ENCODE measurements at places on chromosomes 11 and 22. TPM values are rescaled to one million over a fixed set of nuclear protein-coding genes. Genes with fewer than 3 reads are reported as not detected.
A peak's percentile ranks its signal among the peaks of the same experiment; 100 is the strongest.

DNA sequence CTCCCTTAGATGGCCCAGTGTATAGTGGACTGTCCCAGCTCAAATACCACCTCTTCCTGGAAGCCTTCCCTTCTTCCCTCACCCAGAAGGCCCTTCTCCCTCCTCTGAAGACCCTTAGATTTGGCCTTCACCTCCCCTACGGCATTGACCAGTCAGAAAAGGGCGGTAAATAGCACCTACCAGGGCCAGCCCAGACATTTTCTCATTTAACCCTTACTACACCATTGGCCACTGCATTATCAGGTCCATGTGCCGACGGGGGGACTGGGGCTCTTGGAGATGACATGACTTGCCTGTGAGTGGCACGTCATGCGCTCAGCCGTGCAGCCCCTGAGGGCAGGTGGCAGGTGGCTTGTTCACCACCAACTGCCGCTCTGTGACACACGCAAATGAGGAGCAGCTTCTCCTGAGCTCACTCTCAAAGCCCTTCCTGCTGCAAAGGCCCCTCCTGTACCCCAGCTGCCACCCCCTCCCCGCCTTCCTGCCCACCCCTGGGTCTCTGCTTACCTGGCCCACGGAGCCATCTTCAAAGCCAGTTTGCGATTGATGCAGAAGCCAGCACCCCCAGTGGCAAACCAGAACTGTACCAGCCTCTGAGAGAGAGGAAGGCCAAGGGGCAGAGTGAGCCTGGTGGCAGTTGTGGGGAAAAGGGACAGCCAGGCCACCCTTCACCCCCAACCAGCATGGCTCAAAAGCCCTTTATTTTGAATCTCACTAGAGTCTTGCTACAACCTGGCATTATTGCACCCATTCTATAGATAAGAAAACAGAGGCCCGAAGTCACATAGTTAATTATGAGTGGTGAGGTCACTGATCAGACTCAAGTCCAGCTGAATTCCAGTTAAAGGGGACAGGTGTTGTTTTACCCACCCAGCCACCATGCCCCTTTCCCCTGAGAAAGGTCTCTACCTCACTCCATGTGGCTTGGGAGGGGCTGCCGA, 9.5 kb downstream of the MFNG start:
- DNase-seq: no peak

DNA sequence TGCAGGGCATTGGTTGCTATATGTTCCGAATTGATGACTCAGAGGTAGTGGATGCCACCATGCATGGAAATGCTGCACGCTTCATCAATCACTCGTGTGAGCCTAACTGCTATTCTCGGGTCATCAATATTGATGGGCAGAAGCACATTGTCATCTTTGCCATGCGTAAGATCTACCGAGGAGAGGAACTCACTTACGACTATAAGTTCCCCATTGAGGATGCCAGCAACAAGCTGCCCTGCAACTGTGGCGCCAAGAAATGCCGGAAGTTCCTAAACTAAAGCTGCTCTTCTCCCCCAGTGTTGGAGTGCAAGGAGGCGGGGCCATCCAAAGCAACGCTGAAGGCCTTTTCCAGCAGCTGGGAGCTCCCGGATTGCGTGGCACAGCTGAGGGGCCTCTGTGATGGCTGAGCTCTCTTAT, 5.4 kb upstream of the TTC36 start:
- no peak for DNase-seq

- peak; percentile 76 for DNase-seq
Measured at GRCh38 chr11:36492724-36493304, 17.3 kb downstream of the TRAF6 start.

GRCh38 chr22:29947410-29948384, 64.7 kb downstream of the MTMR3 start:
- peak; percentile 14 for DNase-seq

Gene CTNND1
- 212 TPM for total RNA-seq

DNA sequence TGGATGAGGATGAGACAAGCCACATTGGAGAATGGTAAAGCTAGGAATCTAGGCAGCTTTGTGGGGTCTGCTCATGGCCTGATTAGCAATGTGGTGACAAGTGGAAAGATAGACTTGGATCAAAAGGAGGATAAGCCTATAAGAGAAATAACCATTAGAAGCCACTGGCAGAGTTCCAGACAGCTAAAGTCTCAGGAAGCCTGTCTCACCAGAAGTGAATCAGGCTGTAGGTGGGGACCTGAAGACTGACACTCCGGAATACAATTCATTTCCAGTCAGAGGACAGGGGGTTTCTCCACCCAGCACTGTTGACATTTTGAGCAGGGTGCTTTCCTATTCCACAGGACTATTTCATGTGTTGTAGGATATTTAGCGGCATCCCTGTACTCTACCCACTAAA, 129.7 kb downstream of the ARHGAP42 start:
- peak; percentile 8 for DNase-seq

GRCh38 chr11:76977791-76978190, 56.4 kb upstream of the B3GNT6 start:
- DNase-seq: no peak

DNA sequence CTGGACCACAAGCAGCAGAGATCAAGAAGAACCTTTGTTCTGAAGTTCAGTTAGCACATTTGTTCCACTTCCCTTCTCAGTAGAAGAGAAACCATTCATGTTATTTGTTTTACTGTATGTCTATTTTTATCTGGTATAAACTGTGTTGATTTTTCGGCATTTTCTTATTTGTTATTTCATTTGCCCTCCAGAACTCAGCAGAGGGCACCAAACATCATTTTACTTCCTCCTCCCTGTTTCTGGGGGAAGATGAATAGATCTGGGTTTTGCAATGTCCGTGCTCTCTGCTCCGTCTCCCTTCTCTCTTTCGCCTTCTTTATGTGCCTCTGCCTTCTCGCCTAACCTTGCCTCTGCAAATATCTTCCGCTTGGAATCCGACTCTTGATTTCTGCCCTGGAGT, 366.9 kb downstream of the NTM start:
- DNase-seq: no peak

Gene MAPK8IP2
- total RNA-seq: 0.20 TPM

GRCh38 chr11:119615003-119615881, 113.8 kb downstream of the NECTIN1 start:
- peak; percentile 89 for DNase-seq
